ENCODE measurements at places on chromosomes 2 and 18. TPM values are rescaled to one million over a fixed set of nuclear protein-coding genes. Genes with fewer than 3 reads are reported as not detected.

DNA sequence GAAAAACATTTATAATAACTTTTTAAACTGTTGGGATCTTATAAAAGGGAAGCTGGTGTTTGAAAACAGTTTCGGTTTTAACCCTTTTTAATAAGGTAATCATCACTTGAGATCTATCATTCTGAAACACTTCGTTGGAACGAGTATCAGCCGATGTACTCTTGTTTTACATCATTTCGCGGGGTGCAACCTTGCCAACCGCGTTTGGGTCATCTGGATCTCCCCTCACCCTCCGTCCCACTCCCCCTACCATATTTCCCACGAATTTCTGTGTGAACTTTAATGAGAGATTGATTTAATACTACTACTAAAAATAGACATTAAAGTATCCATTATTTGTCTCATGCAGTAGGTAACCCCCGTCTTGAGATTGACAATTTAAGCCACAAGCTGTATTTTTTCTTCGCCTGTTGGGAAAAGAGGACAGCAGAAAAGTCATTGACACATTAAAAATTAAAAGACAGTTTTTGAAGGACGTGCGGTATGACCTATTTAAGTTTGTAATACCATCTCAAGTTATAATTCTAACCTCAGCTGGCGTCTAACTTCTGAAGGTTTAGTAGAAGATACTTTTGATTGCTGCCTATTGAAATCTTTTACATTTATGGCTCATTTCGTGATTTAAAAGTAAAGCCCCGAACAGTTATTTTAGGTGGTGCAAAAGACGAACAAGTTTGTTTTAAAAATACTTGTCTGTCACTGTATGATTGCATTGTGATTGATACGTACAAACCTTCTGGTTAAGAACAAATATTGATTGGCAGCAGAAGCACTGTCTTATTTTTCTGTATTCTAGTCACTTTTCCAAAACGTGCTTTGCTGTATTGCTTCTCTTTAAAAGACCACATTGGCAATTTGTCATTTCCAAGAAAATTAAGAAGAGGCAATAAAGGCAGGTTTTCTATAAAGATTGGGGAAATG is 1.5 kb downstream of the CREB1 start:
- peak; percentile 31 for DNase-seq

- DNase-seq = peak; percentile 10
Observed at GRCh38 chr2:27123302-27124150, at the start of gene ABHD1. TSS of gene ABHD1 (plus strand) at chr2:27123815. CDS start at chr2:27123949, 134 bp downstream.

- DNase-seq = peak; percentile 99
Observed at GRCh38 chr2:20231598-20232026, 6.7 kb upstream of the SDC1 start.

- no peak for DNase-seq
Observed at GRCh38 chr2:178689808-178690207, 117.4 kb downstream of the TTN start.

- DNase-seq = no peak
Observed at GRCh38 chr2:53753041-53753440, 14.6 kb upstream of the CHAC2 start.

DNA sequence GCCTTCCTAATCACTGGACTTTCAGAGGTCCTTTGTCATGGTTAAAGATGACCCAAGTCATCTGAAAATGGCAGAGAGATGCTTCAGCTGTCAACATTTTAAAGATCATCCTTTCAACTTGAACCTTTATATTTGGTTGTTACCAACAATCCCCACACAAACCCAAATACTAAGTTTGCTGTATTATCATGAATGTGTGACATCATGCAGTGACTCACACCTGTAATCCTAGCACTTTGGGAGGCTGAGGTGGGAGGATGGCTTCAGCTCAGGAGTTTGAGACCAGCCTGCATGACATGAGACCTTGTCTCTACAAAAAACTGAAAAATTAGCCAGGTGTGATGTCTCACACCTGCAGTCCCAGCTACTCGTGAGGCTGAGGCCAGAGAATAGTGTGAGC is 55.2 kb upstream of the NRP2 start:
- no peak for DNase-seq

DNA sequence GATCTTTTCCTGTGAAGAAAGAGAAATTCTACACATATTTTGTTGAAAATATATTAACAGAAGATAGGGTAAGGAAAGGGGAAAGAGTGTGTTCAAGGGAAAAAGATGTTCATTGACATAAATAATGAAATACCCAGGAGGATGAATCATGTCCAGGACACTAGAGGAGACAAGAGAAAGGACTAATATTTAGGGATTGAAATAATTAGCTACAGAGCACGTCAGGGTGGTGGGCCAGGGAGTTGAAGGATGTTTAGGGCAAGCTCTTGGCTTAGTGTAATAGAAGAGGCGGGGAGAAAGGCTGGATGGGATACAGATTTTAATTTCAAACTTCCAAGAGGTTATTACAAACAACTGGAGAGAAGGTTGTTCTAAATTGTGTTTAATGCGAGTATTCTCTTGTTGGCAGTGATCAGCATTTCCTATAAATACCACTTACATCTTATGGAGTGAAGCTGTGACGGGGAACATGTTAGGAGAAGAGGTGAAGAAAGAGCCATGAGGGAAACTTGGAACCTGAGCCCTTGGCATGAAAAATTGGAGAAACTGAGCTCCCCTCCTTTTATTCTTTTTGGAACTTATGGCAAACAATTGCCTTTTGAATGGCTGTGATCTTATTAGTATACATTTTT is 36.6 kb upstream of the CETN1 start:
- no peak for DNase-seq

DNA sequence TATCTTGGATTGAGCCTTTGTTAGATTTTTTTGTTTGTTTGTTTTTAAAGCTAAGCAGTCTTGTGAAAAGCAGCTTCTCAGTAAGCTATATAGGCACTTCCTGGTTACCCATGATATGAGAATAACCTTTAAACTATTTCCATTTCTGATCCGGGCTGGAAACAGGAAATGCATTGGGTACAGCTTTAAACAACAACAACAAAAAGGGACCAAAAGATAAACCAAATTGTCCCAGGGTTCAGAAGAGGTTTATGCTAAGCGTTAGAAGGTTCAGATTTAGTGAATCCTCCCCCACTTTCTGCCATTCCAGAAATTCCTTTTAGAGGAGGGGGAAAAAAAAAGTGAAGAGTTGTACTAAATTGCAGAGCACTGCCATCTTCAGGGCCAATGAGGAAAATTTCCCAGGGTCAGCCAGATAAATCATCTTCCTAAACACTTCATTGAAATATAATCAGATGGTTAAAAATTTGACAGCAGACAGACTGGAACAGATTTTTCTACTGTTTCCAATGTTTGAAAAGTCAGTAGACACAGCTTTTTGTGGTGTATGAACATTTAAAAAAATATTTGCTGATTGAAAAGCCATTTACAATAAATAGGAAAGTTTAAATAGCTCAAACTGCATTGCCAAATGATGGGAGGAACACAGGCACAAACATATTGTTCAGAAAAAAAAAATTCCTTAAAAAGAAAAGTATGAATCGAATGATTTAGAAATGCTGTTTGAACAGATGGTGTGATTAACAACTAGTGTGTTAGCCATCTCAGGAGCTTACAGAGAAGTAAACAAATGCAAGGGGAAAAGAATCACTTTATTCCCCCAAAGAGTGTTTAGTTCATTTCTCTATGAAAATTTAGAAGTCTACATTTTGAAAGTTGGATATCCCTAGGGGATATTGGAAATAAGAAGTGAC is 189.9 kb upstream of the TANK start:
- peak; percentile 89 for DNase-seq

DNA sequence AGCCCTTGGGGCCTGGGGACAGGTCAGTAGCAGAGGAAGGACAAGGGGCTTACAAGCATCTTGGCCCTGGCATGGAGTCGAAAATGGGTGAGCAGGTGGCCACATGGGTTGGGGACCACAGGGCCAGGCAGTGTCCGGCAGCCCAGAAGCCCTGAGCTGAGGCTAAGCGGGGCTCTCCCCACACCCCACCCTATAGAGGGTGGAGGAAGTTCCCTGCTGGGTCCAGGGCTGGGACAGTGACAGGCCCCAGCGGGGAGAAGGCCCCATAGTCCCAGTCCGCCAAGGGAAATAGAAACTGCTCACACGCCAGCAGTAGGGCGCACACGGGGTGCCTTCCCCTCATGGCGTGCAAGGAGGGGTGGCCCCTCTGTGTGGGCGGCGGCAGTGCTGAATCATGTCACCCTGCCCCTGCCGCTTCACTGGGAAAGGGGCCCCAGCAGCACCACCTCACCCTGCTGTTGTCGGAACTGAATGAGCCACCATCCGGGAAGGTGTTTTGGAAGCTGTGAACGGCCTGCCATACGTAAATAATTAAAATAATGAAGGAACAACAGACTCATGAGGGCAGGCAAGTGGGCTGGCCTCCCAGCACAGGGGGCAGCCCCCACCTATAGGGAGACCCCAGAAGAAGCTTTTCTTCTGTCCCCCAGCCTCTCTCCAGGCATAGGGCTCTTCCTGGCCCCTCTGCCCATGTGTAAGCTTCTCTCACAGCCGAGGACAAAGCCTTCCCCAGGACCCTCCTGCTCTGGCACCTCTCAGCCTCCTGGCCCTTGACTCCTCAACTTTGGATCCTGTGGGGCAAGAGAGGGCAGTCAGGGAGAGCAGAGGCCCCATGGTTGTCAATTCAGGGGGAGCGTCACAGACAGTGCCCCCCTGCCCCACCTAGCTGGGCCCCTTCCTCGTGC is 12.7 kb upstream of the DUSP2 start:
- DNase-seq = no peak

DNA sequence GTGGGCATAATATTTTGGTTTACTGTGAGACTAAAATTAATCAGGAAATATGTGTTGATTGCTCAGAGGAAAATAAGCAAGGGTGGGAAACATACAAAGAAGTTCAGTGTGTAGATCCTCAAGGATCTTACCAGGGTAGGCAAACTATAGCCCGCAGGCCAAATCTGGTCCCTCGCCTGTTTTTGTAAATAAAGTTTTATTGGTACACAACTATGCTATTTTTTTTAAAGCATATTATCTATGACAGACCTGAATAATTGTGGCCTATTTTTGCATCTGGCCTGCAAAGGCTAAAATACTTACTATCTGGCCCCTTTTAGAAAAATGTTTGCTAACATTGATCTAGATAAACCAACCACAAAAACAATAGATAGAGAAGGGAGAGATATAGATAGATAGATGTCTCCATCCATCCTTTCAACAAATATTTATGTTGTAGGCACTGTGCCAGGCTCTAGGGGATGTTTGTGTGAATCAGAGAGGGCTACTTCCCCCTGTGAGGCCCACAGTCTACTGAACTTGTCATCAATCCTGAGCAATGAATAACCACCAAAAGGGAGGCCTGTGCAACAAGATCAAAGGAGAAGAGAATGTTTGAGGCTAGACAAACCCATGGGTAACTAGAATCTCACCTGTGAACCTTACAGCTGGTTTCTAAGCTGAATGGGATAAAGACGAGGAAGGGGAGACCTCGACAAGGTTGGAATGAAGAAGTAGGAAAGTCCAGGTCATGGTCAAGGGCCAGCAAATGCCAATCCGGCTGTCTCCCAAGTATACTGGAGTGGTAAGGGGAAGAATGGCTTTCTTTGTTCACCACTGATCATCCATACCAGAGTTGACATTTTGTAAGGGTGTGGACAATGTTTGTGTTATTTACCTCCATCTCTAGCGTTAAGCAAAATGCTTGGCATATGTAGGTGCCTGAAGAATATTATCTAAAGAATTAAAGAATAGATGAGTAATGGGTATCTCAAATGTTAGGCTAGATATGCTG is 23.6 kb downstream of the ALPK2 start:
- DNase-seq = no peak

The DPP4 gene
- 1.2 TPM for total RNA-seq

The OTX1 gene
- total RNA-seq = 0.41 TPM

The CD8B2 gene
- not detected for total RNA-seq
